Transverse colon (tissue), 4 donors: ENCODE measurements at places on chromosomes 2 and 18.

DNA sequence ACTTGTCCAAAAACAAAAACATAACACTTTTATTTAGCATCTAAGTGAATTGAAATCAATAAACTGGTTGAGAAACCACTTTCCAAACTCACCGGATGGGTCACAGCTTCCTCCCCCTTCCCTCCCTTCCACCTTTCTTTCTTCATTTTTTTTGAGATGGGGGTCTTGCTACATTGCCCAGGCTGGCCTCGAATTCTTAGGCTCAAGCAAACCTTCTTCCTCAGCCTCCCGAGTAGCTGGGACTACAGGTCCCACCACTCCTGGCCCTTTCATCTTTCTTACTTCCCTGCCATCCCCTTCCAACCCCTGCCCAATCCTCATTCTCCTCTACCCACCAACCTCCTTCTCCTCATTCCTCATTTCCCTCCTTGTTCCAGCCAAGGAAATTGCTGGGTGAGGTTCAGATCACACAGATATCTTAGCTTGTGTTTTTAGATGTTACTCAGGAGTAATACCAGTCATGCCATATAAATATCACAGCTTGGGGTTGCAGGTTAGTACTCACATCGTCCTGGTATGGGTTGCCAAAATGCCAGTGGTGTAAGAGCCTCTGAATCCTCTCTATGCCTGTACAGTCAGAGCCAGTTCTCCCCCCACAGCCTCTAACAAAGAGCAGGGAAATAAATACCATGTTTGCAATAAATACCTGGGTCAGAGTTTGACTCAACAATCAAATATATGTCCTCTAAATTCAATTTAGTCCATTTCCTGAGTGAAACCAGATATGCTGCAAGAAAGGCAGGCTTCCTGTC, 132.7 kb upstream of the NDUFV2 start:
- no peak for DNase-seq

DNA sequence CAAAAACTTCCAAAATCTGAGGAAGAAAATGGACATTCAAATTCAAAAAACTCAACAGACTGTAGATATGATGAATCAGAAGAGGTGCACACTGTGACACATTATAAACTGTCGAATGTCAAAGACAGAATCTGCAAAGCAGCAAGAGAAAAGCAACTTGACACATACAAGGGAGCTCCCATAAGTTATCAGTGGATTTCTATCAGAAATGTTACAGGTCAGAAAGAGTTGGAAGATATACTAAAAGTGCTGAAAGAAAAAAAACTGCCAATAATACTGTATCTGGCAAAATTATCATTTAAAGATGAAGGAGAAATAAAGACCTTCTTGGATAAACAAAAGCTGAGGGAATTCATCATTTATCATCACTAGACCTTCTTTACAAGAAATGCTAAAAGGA, 102.7 kb downstream of the CAMKMT start:
- no peak for DNase-seq

- DNase-seq, result peak; percentile 19
Observed at GRCh38 chr2:144183727-144184126, 336.2 kb downstream of the ZEB2 start.

DNA sequence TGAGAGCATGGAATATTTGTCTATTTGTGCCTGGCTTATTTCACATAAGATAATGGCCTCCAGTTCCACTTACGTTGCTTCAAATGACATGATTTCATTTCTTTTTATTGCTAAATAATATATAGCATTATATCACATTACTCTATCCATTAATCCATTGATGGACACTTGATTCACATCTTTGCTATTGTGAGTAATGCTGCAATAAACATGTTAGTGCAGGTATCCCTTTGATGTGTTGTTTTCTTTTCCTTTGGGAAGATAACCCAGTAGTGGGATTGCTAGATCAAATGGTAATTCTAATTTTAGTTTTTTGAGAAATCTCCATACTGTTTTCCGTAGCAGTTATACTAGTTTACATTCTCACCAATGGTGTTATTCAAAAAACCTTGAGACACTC, 1343.3 kb upstream of the TMEFF2 start:
- no peak for DNase-seq

DNA sequence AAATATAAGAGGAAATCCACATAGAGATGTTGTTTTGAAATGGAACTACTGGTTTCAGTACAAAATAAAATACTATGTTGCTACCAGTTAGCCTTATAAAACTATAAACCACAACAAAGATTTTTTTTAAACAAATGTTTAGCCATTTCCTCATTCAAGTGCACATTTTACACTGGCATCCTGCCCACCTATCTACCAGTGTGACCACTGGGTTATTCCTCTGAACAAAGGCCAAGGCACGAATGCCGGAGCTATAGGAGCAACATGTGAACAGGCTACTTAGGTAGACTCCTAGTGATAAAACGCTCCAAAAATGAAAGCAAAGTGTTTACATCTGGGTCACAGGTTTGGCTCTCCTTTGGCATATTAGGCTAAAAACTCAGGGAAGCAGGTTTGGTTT, 31.8 kb upstream of the SULT1C4 start:
- DNase-seq, result no peak

- DNase-seq, result no peak
Observed at GRCh38 chr2:108320326-108320922, 31.7 kb downstream of the SULT1C2 start.
